ENCODE measurements at places on chromosomes 3 and 15.

GRCh38 chr15:63288778-63289378 lies 11.5 kb downstream of the APH1B start:
- no peak for DNase-seq

DNA sequence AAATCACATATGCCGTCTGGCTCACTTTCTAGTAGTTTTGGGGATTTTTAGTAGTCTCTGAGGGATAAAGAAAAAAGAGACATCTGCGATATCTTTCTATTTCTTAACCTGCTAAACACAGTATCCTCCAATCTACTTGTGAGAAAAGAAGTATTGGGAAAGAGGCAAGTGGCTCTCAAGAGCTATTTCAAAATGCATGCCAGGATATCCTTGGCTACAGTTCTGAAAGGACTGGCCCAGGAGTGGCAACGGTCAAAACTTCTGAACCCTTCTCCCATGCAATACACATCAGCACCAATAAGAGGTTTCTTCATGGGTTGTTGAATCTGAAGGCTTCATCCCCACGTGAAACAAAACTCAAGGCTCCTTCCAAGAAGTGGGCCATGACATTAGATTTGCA lies 204.0 kb upstream of the WNT5A start:
- DNase-seq = no peak

GRCh38 chr3:184737641-184738505 lies 26.0 kb upstream of the MAGEF1 start:
- DNase-seq = no peak

- DNase-seq = no peak
Observed at GRCh38 chr3:108966773-108967172, 13.1 kb upstream of the GUCA1C start.

- DNase-seq = peak; percentile 73
Observed at GRCh38 chr3:8970971-8971589, 7.8 kb upstream of the RAD18 start.

- DNase-seq = no peak
Observed at GRCh38 chr3:16692486-16693344, 87.5 kb upstream of the DAZL start.

DNA sequence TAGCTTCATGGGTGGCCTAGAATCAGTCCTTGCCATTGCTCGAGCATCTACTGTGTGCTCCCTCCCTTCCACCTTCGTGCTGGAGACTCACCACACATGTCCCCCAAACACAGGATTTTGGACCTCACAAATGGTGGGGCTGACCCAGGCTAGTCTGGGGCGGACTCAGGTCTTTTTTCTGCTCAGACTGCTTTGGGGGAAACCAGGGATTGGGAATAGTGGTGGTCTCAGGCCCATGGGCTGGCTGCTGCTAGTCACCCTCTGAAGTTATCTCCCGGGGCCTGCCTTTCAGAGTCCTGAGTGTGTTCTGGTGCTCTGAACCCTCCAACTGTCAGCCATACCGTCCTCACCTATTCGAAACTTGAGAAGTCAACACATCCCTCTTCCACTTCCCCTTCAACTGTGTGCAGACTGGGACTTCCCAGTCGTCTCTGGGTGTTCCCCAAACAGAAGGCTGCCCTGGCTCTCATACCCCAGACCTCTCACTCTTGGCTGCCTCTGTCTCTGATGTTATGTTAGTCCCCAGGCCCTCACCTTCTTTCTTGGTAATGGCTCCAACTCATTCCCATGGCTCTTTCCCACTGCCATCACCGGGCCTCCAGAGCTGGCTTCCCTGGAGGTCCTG lies 46.0 kb downstream of the PPCDC start:
- no peak for DNase-seq

GRCh38 chr3:25091934-25092333 lies 336.1 kb upstream of the RARB start:
- no peak for DNase-seq

- no peak for DNase-seq
Observed at GRCh38 chr15:94770199-94770598, 538.8 kb downstream of the MCTP2 start.

DNA sequence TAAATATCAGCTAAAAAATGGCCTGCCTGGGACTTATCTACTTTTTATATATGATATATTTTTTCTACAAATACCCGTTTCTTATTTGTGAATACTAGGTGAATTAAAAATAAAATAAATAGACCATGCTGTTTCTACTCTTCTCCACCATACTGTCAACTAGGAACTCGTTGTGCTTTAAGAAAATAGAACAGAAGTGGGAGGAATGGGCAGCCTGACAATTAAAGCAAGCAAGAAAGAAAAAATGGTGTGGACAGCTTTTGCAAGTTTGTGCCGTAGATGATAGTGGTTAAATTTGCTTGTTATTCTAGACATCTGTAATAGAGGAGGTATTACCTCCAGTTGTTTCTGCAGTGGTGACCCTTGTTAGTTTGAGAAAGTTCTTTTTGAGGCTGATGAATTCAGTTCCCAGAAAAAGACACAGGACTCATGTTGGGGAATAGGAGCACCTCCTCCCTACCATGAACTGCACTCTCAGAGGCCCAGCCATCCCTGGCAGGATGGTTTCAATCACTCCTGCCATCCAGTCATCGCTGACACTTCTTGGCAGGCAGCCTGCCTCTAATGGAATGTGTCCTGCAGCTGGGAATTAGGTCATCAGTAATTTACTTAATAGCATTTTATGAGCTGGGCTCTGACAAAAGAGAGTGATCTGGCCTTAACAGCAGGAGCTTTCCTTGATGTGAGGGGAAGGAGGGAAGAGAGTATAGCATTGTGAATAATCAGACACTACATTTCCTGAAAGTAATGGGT lies 105.0 kb upstream of the GAP43 start:
- DNase-seq = no peak

DNA sequence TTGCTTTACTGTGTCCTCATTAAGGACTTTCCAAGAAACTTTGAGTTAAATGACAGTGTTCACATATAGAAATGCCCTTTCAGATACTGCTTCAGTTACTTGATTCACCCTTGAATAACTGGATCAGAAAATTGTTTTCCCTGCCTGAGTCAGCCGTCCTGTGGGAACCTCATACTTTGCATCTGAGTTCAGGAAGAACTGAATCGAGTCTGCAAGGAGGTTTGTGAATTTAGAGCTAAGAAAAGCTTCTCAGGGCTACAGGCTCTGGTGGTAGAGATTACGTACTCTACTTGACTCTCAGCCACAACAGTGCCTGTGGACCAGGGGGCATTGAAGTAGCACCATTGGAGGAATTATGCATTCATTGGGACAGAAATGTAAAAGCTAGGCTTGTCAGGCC lies 252.4 kb upstream of the C2CD4B start:
- no peak for DNase-seq

GRCh38 chr3:57163751-57164150 lies 1.4 kb downstream of the IL17RD start:
- no peak for DNase-seq

- no peak for DNase-seq
Observed at GRCh38 chr3:192514754-192515663, 212.3 kb downstream of the FGF12 start.

GRCh38 chr15:70439304-70439877 lies 324.0 kb downstream of the UACA start:
- no peak for DNase-seq

Data from activated naive CD4-positive, alpha-beta T cell treated with Interleukin-2 at 50 U/mL for 16 hours (primary cell).